Activated CD4-positive, CD25-positive, alpha-beta regulatory T cell (primary cell): ENCODE measurements at places on chromosomes 5 and 9.

GRCh38 chr5:62450259-62450658 is 37.7 kb downstream of the IPO11 start:
- DNase-seq = no peak

- DNase-seq = no peak
These were observed 9.4 kb downstream of the RXRA start for GRCh38 chr9:134335486-134336220.

DNA sequence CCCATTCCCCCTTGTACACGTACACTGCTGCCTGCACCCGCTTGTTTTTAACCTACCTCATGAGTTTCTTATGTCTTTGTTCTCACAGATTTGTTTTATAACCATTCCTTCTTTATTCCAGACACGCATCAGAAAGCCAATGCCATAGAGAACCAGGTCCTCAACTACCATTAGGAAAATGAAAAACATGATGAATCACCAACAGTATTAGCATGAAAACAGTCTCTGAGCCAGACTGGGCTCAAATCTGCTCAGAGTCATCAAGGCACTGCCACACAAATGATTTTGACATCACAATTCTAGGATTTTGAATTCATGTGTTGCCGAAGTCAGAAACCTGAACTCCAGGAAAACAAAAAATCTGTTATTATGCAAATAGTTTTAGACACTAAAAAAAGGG is 394.1 kb upstream of the GRIA1 start:
- no peak for DNase-seq

DNA sequence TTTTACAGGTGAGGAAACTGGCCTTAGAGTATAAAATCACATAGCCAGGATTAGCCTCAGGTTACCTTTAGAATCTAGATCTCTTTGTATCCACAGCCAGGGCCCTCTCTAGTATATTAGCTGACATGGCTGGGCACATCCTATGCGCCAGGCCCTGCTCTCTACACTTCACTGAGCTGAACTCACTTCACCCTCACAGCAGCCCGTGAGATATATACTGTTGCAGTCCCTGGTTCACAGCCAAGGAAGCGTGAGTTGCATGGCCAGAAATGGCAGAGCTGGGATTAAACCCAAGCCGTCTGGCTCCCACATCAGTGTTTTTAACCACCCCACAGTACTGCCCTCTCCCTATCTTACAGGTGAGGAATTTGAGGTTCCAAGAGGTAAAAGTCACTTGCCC is 58.4 kb downstream of the DAB2IP start:
- DNase-seq = no peak

DNA sequence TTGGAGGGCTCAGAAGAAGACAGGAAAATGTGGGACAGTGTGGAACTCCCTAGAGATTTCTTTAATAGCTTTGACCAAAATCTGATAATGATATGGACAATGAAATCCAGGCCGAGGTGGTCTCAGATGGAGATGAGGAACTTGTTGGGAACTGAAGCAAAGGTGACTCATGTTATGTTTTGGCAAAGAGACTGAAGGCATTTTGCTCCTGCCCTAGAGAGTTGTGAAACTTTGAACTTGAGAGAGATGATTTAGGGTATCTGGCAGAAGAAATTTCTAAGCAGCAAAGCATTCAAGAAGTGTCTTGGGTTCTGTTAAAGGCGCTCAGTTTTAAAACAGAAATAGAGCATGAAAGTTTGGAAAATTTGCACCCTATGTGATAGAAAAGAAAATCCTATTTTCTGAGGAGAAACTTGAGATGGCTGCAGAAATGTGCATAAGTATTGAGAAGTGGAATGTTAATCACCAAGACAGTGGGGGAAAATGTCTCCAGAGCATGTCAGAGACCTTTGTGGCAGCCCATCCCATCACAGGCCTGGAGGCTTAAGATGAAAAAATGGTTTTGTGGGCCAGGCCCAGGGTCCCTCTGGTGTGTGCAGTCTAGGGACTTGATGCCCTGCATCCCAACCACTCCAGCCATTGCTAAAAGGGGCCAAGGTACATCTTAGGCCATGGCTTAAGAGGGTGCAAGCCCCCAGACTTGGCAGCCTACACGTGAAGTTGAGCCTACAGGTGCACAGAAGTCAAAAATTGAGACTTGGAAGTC is 463.7 kb upstream of the TLE4 start:
- DNase-seq = no peak

GRCh38 chr9:95107001-95107749 is 210.3 kb downstream of the FANCC start:
- no peak for DNase-seq

- no peak for DNase-seq
These were observed 9.5 kb downstream of the KCNV2 start for GRCh38 chr9:2726650-2727340.

GRCh38 chr5:88778736-88779135 is 104.2 kb downstream of the MEF2C start:
- DNase-seq = no peak

- DNase-seq = no peak
These were observed 1359.4 kb downstream of the EFNA5 start for GRCh38 chr5:106311230-106311915.

- DNase-seq = no peak
These were observed 26.6 kb upstream of the TLR4 start for GRCh38 chr9:117677572-117677971.

- no peak for DNase-seq
These were observed 56.5 kb downstream of the PDE4D start for GRCh38 chr5:59837071-59837470.
